ENCODE measurements at places on chromosomes 6 and 20.

GRCh38 chr20:4714818-4715217 lies 6.9 kb upstream of the PRND start:
- no peak for DNase-seq

DNA sequence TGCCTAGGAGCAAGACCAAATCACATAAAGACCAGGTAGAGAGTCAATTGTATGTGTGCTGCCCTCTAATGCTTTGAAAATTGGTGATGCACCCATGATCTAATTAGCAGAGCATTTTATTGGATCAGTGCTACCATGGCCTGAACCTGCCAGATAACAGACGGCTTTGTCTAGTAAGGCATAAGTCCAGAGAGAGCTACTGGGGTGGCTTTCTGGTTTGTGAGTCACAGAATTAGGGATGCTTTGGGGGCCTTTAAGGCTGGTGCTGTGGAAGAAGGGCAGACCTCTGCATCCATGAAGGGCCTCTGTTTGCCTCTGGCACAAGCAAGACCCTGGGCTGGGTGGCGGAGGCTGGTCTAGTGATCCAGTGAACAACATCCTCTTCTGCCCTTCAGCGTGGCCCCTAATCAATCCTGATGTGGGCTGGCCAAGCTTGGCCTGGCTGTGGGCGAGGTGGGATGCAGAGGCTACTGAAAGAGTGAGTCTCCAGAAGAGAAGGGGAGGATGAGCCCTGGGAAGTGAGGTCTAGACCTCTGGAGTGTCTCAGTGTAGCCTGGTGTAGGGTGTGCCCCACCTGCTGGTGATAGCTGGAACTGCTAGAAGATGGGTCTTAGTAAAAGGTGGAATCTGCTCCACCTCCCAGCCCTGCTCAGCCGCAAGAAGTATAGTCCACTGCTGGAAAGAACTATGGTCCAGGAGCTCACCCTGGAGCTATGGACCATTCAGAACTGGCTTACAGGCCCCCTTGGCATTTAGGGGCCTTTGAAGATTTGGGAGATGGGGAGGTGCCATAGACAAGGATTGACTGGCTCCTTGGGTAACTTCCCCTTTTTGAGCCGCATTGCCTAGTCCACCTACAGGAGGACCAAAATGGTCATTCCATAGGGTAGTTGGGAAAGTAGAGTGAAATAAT lies 36.7 kb upstream of the AAR2 start:
- peak; percentile 67 for DNase-seq

GRCh38 chr6:95280686-95281273 lies 296.6 kb upstream of the MANEA start:
- DNase-seq: peak; percentile 34

DNA sequence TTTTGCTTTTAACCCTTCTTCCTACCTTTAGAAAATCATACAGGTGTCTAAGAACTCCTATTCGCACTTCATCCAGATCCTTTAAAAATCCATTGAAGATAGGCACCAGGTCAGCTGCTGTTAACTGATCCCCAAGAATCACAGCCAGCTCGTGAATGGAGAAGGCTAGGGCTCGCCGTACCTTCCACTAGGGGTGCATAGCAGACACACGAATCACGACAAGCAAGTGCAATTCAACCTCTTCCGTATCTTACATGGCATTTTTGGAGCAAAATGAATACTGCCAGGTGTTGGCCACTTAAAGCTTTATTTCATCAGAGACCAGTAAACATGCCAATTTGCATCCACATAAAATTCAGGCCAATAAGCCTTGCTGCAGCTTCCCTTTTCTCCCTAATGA lies 10.8 kb upstream of the ANKRD60 start:
- no peak for DNase-seq

GRCh38 chr6:10733151-10733715 lies 10.4 kb downstream of the TMEM14C start:
- no peak for DNase-seq

GRCh38 chr20:33910056-33910455 lies 83.7 kb upstream of the RALY start:
- no peak for DNase-seq

GRCh38 chr6:11042025-11042749 lies 1.9 kb downstream of the ELOVL2 start:
- DNase-seq: no peak

DNA sequence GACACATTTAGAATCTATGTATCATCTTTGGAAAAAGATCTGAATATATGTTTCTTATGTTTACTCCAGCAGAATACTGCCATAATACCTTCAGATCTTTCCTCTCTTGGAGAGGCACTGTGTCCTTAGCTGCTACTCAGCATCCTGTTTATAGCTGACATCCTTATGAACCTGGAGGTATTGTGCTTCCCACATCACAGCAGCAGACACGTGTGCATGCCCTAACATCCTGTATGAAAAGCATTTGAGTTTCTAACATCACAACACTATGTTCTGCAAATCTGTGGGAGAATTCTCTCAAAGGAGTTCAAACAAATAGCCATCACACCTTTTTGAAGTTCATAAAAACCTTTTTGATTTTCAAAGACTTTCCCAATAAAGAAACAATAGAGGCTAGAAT lies 216.0 kb downstream of the GJA1 start:
- DNase-seq: no peak

DNA sequence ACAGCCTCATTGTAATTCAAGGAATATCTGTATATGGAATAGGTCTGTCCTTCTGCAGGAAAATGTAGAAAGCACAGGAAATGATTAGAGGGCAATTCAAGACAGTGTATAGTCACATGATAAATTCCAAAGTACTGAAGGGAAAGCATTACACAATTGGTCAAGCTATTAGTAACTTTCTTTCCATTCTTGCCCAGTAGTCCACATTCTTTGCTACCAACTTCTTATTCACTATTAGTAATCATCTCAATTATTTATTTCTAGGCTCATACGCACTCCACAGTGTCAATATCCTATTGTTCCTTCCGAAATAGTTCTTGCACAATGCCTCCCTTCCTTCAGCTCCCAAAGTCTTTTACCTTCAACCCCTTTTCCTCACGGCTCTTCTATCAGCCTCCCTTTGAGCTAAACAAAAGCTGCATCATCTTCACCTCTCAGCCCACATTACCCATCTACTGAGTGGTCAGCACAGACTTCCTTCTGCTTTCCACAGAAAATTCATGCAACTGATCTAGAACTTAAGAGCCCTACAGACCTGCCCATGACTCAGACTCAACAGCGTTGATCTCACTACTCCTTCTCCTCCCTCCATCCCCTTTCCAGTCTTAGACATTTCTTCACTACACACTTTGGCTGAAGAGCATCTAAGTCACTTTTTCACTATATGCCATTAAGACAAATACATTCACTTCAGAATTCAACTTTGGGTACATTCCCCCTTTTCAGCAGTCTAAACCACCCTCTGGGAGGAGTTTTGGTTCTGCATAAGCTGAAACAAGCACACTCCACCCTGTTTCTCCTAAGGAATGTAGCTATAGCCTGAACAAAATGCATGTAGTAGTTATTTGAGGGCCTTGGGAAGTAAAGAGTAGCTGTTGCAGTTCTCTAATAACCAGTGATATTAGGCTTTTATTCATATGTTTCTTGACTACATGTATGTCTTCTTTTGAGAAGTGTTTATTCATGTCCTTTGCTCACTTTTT lies 157.9 kb downstream of the KIF16B start:
- no peak for DNase-seq

GRCh38 chr20:54110457-54110856 lies 40.1 kb upstream of the BCAS1 start:
- DNase-seq: no peak

DNA sequence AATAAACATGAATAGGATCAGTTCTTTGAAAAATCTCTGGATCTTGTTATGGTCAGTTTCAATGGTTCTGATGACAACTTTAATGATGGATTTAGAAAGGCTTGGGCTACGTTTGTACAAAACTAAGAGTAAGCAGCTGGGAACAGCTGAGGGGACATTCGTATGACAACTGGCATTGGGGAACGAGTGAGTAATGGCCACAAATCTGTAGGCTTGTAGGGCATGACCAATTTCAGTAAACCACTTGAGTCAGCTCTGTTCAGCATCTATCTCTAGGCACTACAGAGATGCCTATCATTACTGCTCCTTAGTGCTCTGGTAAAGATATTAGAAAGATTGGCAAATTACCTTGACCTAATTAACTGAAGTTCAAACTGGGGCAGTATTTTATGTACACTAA lies 1375.6 kb downstream of the EPHA7 start:
- DNase-seq: no peak

- DNase-seq: no peak
Measured at GRCh38 chr6:116384727-116385458, 14.1 kb downstream of the DSE start.

DNA sequence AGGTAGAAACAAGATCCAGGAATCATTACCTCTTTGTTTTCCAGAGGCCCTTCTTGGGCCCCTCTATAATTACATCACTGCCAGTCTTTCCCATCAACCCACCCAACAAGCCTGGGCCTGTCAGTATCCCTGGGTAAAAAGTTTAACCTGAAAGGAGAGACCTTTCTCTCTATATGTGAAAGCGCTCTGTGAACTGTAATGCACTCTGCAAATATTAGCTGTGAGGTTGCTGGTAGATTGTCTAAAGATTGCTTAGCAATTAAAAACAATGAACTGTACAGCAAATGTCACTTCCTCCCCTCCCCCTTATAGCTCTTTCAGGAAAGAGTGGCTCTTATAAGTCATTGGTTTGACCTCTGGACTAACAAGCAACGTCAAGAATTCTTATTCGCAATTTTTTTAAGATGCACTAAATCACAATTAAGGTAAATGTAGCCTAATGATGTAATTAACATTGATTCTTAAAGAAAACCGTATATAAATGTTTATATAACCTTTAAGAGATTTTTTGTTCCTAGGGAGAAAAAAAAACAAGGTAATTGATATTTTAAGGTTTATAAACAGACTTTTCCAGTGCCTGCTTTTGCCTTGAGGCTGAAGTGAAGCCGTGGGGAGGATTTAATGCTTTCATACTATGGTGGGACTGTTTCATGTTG lies 18.4 kb downstream of the ECT2L start:
- DNase-seq: no peak

DNA sequence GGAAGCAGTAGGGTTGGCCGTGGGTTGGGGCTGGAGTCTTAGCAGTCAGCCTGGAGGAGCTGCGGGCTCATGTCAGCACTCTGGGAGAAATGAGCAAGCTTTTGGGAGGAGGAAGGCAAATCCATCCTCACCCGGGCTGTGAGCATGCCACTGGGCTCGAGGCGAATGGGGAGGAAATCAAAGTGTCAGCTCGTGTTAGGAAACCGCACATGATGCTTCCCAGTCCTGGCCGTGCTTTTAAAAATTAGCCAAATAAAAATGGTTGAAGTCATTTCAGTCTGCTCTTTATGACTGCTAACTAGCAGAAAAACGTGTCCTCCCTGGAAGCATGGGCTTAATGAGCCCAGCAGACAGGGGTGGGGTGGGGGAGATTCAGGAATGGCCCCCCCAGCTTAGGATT lies 98.1 kb downstream of the NFATC2 start:
- no peak for DNase-seq

- DNase-seq: no peak
Measured at GRCh38 chr6:81722506-81723223, 29.8 kb downstream of the TENT5A start.

- DNase-seq: no peak
Measured at GRCh38 chr6:136566007-136566487, 15.8 kb upstream of the MAP7 start.

- no peak for DNase-seq
Measured at GRCh38 chr20:10928841-10929421, 255.1 kb upstream of the JAG1 start.

DNA sequence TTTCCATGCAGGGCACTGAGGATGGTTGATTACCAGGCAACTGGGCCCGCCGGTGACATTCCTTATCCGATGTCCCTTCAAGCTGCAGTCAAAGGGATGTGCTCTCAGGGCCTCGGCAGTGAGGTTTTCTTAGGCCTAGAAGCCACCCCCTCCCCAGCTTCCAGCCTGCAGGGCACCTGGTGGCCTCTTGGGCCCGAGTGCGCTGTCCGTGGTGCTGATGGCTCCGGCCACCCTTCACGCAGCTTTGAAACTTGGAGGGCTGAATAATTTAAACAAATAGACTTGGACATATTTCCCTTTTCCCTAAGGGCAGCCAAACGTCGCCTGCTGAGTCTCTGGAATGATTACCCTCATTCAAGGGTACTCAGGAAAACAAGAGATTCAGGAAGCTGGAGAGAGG lies 8.9 kb upstream of the MLN start:
- DNase-seq: no peak

DNA sequence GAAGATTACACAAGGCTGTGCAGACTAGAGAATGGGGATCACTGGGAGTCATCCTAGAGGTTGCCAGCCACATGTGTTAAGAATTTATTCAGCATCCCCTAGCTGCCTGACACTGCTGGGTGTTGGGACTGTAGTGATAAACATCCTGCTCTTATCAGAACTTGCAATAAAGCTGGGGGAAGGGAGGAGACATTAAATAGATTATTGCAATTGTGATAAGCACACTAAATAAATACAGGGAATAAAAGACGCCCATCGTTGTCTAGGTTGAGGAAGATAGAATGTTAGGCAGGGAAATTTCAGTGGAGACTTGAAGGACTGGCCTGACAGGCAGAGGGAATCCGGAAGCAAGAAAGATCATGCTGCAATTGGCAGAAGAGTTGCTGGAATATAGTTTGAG lies 33.2 kb upstream of the TRAM2 start:
- DNase-seq: no peak

DNA sequence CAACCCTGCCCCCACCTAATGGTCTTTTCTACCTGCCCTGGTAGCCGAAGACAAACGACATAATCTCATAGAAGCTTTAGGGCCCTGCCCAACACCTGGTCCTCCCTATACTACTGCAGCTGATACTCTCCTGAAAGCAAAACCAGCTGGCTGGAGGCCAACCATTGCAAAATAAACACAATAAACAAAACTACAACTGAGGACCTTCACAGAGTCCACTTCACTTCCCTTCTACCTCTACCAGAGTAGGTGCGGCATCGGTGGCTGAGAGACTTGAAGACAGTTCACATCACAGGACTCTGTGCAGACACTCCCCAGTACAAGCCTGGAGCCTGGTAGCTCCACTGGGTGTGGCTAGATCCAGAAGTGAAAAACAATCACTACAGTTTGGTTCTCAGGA lies 476.2 kb downstream of the MMUT start:
- no peak for DNase-seq

DNA sequence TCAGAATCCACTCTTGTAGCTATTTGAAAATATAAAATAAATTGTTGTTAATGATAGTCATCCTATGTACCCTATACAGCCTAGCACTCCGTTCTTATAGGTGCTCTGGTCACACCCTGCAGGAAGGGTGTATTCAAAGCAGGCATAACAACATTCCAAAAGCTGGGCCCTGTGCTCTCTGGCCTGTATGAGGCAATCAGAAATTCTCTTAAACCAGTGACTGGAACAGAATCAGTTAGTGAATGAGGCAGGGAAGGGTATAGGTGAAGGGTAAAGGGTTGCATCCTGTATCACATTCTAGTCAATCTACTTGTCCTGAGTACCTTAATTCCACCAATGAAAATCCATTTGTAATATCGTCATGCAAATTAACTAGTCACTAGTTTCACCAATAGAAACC lies 154.5 kb upstream of the ZNF217 start:
- DNase-seq: no peak
